ENCODE measurements at places on chromosomes 12 and 14.

GRCh38 chr12:127024791-127025190, 1242.2 kb upstream of the TMEM132C start:
- no peak for DNase-seq

DNA sequence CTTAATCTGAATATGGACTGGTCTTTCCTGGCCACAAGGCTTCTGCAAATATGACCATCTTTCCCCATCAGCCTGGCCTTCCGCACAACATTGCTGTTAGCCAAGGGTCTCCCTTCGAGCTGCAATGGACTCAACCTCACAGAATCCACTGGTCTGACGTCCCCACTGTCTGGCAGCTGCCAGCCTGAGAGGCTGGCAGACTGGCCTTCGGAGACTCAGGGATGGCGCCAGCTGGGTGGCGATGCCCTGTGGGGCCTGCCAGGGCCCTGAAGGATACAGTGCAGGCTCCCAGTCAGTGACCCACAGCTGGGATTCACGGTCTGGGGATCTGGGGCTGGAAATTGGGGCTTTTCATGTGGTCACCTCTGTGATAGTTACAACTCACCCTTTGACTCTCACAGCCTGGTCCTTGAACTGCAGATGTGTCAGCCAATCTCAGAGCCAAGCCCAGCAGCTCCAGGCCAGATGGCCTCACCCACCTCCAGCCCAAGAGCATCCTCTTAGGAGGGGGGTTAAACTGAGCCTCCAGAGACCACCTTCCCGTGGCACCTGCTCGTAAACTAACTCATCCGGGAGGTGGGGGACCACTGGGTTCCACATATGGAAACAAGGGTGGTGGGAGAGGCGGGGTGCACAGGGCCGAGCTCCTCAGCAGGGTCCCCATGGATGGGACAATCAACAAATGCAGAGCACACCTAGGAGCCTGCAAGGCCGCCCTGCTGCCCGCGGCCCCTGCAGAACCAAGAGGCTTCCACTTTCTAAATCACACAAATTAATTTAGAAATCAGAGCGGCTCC, 21.1 kb upstream of the C14orf180 start:
- no peak for DNase-seq

- DNase-seq, result no peak
Observed at GRCh38 chr12:14962797-14963196, 1.4 kb upstream of the ARHGDIB start.

DNA sequence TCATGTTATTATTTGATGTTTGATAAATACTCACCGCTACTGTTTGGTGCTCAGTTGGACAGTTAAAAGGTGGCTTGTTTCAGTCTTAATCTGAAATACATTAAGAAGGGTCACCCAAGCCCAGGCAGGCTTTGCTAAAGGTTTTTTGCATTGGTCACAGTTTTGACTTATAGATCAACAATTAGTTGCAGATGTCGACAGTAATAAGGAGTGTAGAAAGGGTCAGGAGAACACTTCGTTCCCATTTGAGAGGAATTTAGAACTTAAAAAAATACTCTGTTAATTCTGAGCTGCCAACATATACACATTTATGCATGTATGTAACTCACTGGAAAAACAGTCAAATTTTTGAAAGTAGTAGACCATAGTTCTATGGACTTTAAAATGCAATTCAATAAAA, 130.3 kb downstream of the TMEM30B start:
- DNase-seq, result no peak

GRCh38 chr14:68571114-68571591, 221.7 kb downstream of the ZFP36L1 start:
- DNase-seq, result no peak

DNA sequence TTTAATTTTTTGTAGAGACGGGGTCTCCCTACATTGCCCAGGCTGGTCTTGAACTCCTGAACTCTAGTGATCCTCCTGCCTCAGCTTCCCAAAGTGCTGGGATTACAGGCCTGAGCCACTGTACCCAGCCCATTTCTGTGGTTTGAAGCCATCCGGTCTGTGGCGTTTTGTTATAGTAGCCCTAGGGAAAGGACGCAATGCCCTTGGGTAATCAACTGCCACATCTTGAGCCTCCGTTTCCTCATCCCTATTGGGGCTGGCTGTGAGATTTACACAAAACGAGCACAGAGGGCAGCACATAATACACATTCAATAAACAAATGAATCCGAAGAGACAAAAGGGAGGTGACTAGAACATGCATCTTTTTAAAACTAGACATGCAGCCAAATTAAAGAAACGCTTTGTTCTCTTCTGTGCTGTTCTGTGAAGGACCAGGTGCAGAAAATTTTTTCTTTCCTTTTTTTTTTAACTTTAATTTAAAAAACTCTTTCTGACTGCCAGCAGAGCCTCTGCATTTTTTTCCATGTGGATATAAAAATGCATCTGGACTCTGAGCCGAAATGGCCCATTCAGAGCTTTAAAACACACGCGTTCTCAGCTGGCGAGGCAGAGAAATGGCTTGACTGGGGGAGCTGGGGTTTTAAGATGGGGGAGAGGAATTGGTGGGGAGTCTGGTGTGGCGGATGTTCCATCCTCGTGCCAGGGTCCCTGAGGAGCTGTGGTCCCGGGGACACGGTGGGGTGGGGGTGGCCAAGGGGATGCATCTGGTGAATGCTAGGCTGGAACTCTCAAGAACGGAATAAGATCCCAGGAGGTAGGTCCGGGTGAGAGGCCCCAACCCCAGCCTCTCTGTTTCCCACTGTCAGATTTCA, 119.0 kb downstream of the RBM19 start:
- DNase-seq, result no peak

DNA sequence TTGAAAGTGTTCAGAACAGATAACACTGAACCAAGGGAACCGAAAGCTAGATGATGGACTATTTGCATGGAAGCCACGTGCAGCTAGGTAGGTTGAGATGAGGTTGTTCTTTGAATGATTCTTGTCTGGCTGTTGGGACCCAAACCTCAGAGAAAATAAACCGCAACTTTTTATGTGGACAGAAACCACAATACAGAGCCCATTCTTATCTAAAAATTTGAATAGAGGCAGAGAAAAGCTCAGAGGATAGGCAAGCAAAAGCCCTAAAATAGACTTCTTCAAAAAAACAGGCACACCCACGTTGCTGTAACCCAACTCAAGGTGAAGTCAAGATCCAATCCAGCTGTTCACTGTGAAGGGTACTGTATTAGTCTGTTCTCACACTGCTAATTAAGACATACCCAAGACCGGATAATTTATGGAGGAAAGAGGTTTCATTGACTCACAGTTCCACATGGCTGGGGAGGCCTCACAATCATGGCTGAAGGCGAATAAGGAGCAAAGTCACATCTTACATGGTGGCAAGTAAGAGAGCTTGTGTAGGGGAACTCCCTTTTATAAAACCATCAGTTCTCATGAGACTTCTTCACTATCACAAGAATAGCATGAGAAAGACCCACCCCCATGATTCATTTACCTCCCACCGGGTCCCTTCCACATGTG, 353.8 kb downstream of the AACS start:
- no peak for DNase-seq

DNA sequence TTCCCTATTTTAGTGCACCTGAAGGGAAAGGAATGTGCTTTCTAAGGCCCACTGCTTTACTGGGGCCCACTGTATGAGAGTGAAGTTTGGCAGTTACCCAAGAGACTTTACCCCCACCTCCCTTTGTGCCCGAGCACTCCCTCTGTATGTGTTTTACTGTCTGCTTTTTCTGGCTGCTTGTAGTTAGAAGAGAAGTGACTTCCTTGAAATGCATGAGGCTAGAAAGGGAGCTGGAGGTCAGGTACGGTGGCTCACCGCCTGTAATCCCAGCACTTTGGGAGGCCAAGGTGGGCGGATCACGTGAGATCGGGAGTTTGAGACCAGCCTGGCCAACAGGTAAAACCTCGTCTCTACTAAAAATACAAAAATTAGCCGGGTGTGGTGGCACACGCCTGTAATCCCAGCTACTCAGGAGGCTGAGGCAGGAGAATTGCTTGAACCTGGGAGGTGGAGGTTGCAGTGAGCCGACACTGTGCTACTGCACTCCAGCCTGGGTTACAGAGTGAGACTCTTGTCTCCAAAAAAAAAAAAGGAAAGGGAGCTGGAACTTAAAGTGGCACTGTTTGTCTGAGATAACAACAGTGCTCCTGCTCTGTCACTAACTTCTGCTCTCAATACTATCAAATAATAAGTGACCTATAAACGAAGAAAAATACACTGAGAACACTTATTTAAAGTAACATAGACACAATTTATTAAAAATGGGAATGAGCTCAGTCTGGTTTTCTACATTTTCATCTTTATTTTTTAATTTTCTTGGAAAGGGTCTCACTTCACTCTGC, 5.8 kb downstream of the TRIP11 start:
- DNase-seq, result no peak

Data from myocyte (in vitro differentiated cells).